ENCODE measurements at places on chromosomes 1 and 21.

GRCh38 chr1:72482736-72483413, 200.5 kb upstream of the NEGR1 start:
- no peak for DNase-seq

DNA sequence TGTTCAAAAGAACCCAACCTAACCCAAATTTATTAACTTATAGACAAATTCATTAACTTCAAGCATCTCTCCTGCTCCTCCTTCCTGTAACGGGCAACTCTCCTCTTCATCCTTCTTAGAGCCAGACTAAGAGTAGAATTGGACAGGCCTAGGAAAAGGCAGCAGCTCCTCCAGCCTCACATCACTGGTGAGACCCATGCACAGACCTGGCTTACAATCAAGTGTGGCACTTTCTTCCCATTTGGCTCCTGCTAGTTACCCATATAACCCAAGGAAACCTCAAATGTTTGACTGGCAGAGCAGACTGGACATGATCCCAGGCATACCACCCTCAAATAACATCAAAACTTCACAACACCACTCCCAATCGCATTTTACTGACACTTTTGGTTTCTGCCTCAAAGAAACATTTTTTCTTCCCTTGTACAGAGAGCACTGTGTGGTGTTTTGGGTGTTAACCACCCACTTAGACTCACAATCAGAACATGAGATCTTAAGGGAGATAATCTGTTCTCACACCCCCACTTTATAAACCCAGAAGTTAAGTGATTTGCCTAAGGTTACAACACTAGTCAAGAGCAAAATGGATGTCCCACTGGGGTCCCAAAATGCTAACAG, 101.4 kb downstream of the SIPA1L2 start:
- DNase-seq, result no peak

DNA sequence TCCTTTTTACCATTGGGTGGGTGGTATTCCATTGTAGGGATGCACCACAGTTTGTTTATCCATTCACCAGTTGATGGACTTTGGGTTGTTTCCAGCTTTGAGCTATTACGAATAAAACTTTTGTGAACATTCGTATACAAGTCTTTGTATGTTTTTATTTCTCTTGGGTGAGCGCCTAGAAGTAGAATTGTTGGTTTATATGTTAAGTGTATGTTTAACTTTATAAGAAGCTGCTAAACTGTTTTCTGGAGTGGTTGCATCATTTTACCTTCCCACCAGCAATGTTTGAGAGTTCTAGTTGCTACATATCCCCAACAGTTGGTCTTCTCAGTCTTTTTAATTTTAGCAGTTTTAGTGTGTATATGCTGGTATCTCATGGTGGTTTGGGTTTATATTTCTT, 132.5 kb downstream of the PEX14 start:
- DNase-seq, result no peak

DNA sequence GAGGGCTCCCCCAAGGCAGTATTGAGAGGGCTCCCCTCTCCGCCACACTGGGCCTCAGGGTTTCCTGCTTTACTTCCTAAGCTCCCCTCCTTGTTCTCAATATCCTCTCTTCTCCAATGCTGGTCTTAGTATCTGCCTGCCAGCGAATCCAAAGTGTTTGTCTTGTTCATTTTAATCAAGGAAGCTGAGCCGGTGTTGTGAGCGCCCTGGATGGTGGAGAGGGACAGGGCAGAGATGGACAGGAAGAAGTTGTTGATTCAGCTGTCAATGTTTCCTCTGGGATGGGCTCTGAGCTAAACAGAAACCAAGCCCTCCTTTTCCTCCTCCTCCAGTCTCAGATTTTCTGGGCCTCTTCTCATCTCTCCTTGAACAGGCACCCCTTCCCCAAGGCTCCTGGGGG, 5.4 kb downstream of the OLFML3 start:
- DNase-seq, result no peak

DNA sequence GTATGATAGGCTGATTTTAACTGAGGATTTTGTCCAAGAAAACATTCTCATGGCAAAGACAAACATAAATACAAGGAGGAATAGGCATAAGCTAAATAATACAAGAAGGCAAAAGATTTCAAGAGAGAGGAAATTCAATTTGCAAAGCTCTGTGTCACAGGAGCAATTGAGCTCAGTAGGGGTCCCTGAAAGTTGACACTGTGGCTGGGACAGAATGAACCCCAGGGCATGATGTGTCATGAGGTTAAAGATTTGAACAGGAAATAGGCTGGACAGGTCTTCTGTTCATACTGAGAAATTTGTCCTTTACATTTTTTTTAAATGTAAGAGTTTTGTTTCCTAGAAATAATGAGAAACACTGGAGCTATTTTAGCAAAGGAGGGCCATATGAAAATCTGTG, 555.4 kb upstream of the NEGR1 start:
- no peak for DNase-seq

GRCh38 chr1:18929686-18930085, 26.8 kb downstream of the IFFO2 start:
- no peak for DNase-seq

GRCh38 chr1:234778221-234779159, 168.5 kb upstream of the IRF2BP2 start:
- no peak for DNase-seq

DNA sequence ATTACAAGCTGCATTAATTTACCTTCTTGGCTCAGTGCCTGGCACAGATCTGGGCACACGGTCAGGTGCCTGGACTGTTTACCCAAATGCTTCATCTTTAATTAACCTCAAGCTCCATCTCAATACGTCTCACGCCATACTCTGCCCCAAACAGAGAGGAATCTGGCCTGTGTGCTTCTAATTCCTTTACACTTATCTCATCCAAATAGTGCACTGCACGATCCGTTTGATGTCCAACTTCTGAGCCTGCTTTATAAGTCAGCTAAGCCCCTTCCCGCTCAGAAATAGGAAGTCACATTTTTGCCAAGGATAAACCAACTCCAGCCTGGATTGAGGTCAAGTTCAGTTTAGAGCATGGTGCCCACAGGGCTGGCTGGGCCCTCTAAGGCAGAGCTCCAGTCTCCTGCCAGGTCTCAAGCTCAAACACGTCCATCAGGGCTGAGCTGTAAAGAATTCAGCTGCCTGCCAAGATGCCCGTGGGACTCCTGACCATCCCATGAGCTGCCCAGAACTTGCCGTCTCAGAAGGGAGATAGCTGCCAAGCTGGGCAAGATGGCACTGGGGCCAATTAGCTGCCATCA, 233.5 kb downstream of the TRABD2B start:
- DNase-seq, result no peak

DNA sequence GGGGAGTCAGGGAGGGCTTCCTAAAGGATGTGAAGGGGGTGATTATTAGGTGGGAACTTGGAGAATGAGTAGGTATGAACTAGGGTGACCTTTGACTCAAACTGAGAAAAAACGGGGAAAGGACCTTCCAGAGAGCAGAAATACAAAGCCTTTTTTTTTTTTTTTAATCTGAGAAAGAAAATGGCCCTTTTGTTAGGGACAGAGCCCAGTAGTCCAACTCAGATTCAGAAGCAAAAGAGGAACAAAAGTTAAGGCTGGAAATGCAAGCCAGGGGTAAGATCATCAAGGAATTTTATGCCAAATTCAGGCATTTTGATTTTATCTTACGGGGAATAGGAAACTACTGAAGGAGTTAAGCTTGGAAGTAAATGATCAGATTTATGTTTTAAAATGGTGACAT, 96.0 kb upstream of the SMYD2 start:
- no peak for DNase-seq

DNA sequence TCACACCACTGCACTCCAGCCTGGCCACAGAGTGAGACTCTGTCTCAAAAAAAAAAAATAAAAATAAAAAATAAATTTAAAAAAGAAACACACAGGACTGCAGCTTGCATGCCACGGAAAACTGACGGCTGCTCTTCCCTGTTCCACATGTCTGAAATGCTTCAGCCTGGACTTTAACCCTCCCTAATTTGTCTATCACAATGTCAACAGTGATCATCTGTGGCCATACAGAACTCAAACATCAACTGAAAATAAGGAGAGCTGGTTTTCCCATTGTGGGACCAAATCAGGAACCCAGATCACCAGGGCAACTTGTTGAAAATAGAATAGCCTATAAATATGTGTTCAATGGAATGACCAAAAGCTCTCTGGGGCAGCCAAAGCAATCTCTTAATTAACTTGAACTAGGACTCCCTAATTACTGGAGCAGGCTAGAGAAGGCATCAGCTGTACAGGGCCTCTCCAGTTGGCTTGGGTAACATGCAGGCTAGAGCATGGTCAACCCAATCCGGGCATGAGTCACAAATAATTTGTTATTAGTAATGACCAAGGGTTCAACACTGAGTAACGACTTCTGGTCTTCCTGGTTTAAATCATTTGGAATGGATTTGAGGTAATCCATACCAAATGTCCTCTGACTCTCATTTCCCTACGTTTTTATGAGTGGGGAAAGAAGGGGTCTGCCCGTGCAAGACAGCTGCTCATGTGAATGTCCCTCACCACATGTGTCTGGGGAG, 62.7 kb upstream of the KAZN start:
- DNase-seq, result no peak

- no peak for DNase-seq
Measured at GRCh38 chr1:213914392-213914791, 73.4 kb upstream of the PROX1 start.

DNA sequence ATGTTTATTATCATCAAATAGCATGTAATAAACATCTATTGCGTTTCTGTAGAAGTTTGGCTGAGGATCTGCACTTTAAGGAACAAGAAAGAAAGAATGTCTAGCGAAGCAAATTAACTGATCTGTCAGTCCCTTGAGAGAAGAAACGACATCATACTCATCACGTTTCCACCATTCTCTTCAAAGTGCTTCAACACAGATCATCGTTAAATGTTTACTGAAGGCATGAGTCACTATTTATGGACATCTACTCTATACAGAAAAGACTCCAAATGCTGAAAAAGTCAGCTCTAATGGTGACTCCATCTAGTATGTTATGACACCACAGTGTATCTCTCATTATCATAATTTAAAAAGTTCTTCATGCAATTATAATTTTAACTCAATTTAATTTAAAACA, 369.1 kb downstream of the RGS7 start:
- no peak for DNase-seq

GRCh38 chr1:63906047-63906704, 132.4 kb downstream of the ROR1 start:
- DNase-seq, result no peak

- no peak for DNase-seq
Measured at GRCh38 chr1:220950576-220950975, 71.3 kb downstream of the HLX start.
